Neural crest cell (in vitro differentiated cells): ENCODE measurements at places on chromosomes 5 and 9. TPM values are rescaled to one million over a fixed set of nuclear protein-coding genes. Genes with fewer than 3 reads are reported as not detected.

DNA sequence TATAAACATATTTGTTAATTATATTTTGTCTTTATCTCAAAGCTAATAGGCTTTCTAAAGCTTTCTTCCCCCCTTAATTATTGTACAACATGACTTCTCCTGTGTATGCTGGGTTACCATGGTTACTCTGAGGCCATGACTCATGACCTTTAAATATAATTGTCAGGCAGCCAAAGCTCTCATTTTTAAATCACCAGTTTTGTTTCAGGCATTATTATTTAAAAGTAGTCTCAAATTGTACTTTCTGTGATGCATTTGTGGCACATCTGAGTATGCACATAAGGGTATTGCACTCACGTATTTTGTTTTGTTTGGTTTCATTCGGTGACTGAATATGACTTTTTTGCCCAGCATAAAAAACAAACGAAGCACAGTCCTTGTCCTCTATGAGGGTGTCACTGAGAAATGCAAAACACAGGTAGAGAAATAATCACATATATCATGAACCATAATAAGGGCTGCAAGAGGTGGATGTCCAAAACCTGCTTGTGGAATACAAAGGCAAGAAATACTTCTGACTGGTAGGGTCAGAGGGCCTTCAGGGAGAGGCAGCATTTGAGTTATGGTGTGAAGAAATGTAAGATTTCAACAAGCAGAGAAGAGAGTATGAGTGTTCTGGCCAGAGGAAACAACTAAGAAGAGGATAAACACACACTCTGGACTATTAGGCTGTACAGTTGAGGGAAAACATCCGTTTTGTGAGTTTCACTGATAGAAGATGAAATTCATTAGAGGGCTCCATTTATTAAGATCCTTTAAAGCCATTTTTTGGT, 2.1 kb downstream of the CCDC192 start:
- no peak for DNase-seq

DNA sequence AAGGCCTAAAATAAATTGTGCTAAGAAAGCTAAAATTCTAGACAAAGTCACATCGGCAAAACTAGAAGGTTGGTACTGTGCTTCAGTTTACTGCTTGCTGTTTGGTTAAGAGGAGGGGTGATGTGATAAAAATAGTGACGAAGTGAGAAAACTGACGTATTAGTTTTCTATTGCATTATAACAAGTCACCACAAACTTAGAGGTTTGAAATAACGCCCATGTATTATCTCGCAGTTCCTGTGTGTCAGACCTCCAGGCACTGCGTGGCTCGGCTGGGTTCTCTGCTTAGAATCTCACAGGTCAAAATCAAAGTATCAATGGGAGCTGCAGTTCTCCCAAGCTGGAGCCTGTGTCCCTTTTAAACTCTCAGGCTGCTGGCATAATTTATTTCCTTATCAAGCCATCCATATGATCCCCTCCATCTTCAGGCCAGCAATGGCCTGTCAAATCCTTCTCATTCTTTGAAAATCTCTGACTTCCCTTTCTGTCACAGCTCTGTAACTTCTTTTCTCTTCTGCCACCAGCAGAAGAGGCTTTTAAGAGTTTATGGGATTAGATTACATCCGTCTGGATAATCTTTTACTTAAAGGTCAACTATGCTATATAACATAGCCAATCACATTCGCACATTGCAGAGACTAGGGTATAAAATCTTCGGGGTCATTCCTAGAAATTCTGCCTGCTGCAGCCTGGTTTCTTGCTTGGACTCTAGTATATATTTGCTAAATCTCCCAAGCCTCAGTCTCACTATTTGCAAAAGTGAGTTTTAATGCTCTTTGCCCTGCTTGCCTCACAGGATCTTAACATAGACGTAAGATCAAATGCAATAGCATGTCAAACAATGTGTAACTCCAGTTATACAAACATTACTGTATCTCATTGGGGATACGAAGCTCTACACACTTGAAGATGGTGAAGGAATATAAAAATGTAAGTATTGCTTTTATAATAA, 104.0 kb upstream of the CDKN2B start:
- DNase-seq, result no peak

- no peak for DNase-seq
Measured at GRCh38 chr5:178199581-178200434, 4.5 kb upstream of the HNRNPAB start.

DNA sequence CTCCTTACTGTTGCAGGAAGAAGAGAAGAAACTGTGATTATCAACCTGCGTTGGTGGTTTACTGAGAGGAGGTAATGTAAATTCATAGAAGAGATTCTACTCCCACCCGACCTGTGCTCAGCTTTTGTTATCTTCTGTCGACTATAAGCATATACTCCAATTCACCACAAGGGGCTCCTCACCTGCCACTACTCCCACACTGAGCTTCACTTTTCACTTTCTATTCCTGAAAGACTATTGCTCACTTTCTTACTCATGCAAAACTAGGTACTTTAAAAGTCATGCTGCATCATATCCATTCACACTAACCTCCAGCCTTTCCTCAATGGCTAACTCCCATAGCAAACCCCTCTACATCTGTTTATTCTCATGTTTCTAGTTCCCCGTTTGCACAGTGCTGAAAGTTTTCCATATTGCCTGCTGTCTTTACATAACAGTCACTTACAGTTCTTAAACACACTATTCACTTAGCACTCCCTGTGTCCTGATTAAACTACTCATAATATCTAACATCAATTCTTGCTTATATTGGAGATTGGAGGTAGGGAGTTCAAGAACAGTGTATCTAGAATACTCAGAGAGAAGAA, 1062.6 kb downstream of the NR2F1-AS1 start:
- no peak for DNase-seq

DNA sequence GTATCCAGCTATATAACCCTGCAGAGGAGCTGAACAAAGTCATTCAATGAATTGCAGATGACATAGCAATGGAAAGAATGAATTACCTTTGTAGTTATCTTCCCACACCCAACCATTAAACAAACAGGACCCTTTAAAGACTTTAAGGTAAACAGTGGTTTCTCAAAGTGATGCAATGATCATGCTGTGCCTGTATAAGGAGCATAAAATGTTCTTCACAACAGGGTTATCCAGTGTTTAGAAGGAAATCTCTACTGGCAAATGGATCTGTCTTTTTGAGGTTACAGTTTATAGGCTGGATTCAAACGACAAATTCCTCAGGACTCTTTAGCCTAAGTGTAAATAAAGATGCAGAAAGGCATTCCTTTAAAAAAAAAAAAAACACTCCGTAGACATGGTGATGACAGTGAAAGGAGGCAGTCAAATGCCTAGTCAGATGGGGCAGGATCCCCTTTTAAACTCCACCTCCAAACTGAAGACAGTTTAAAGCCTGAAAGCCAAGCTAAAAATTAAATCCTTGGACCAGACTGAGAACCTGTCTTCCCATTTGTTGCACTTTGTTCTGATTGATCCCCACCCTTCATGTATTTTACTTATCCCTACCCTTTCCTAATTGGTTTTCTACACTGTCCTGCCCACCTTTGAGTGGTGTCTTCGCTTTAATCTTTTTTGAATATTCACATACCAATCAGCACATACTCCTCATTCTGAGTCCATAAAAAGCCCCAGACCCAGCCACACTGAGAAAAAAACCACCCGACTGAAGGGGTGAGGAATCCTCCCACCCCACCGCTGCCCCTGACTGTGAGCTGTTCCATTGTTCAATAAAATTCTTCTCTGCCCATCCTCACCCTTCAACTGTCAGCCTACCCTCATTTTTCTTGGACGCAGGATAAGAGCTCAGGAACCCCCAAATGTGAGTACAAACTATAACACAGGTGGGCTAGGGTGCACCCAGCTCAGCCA, 761.3 kb upstream of the DMAC1 start:
- DNase-seq, result no peak

Gene ZNF658
- total RNA-seq, result 8.0 and 8.1 TPM in 2 replicates

Gene POLR3G
- 10.6 and 12.1 TPM in 2 replicates for total RNA-seq

DNA sequence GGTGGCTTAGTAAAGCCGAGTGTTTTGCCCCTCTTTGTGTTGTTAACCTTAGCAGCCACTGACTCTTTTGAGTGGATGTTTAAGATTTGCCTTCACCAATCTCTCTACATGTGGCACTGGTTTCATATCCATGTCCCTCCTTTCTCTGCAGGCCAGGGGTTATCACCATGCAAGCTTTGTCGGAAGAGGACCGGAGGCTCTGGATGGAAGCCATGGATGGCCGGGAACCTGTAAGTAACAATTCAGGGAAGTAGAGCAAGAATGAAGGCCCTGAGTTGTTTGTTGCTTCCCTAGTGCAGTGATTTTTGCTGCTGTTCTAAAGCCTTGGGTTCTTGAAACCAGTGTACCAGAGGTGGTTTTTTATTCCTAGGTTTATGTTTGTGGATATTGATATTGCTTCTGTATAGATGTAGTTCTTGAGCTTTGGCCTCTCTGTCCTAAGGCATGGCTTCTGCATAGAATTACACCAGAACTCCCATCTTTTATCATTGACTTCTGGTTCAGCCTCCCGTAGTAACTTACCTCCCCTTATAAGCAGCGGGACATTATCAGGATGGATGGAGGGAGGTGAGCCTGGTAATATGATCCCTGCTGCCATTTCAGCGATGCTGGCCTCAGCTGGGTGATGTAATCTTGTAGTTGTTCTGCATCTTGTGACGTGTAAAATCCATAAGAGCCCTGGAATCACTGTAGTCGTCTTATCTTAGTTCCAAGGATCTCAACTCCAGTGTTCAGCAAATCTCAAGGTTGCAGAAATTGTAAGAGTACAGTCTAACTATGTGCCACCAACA, 161.9 kb downstream of the ARHGAP26 start:
- no peak for DNase-seq

DNA sequence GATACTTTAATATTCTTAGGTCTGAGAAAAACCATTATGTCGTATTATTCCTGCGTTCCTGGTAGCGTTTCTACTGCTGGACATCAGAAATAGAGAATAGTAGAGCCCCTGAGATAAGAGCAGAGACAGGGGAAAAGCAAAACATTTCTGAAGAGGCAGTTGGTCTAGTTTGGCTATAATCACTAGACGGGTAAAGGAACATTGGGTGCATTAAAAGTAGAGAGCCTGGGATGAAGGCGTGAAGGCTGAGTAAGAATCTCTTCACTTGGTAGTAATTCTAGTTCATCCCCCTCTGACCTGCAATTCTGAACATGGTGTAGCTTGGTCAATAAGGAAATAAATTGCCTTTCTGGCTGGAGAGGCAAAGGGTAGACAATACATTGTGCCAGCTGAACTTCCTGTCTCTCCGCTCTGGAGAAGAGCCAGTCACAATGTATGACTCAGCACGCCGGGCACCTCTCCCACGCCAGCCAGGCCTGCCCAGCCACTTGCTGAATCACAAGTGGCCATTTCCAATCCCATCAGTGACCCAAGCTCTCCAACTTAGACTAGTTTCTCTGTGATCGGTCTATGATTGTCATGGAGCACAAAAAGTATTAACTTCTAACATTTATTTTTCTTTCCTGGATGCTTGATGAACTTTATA, 75.4 kb downstream of the STK32A start:
- no peak for DNase-seq

GRCh38 chr5:172715421-172715780, 55.6 kb downstream of the DUSP1 start:
- DNase-seq, result no peak

DNA sequence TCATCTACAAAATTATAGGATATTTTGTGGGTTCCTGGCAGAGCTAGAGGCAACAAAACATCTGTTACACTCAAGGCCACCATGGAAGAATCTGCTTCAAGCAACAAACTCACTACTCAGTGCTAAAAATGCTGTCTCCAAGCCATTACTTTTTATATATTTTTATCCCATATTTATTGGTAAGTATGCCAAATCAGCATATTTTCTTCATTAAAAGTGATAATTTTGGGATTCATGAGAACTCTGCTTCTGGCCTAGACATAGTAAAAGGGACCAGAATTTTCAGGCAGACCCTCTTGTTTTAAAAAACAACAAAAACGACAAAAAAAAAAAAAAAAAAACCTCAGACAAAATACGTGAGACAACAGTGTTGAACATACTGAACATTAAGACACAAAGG, 236.0 kb downstream of the EDIL3 start:
- no peak for DNase-seq

DNA sequence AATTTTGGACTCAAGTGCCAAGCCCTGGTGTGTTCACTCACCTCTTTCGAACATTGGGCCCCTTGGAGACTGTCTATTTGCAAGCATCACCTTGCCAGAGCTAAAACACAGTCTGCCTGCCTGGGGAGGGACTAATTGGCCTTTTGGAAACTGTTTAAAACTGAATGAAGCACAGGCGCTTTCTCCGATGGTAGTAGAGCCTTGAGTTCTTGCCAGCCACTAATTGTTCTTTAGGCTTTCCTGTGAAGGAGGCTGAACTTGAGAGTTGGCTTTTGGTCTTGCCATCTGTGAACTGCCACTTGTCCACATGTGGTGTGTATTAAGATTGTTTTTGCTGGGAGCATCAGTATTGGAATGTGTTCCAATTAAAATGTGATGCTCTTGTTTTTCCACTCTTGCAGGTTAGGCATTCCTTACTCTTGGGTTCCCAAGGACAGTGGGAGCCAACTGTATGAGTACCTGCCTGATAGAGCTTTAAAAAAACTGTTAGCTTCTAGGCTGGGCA, 26.0 kb downstream of the GARNL3 start:
- DNase-seq, result no peak
